ENCODE measurements at places on chromosomes 7 and 10.

DNA sequence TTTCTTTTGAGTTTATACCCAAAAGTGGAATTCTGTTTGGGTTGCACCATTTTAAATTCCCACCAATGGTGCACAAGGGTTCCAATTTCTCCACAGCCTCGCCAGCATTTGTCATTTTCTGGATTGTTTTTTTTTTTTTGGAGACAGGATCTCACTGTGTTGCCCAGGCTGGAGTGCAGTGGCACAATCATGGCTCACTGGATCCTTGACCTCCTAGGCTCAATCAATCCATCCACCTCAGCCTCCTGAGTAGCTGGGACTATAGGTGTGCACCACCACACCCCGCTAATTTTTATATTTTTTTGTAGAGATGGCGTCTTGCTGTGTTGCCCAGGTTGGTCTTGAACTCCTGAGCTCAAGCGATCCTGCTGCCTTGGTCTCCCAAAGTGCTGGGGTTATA is 46.6 kb downstream of the CUX1 start:
- no peak for DNase-seq

DNA sequence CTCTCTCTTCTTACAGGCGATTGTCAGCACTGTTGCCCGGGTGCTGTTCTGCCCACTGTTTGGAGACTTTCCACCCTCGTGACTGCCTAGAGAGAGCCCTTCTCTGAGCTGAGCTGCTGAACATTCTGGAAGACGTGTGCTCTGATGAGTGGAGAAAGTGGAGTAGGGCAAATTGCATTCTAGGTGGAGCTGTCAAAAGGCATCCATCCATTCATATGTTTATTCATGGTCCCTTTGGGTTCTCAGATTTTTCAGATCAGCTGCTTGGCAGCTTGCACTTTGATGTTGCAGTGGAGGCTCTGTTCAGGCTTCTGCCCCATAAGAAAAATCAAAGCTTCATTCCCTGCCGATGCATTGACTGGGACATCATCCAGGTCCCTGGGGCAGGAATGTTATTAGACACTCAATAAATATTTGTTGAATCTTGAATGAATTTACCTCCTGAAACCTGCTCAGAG is 120.7 kb upstream of the EEPD1 start:
- no peak for DNase-seq

DNA sequence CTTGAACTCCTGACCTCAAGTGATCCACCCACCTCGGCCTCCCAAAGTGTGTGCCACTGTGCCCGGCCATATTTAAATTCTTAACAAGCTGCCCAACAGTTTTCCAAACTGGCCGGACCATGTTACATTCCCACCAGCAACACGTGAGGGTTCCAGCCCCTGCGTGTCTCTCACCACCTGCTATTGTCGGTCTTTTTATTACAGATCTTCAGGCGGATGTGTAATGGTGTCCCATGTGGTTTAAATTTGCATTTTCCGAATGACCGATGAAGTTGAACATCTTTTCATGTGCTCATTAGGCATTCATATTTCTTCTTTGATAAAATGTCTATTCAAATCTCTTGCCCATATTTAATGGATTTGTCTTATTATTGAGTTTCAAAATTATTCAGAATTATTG is 11.5 kb downstream of the ELFN1 start:
- no peak for DNase-seq

- no peak for DNase-seq
Measured at GRCh38 chr7:67523713-67524112, 527.1 kb downstream of the TYW1 start.

- no peak for DNase-seq
Measured at GRCh38 chr7:75611557-75612178, 119.5 kb downstream of the SPDYE5 start.

- no peak for DNase-seq
Measured at GRCh38 chr7:4028221-4028620, 653.9 kb upstream of the FOXK1 start.

All from activated T-cell treated with anti-CD3 and anti-CD28 coated beads, Interleukin-2, amount 50 U/mL, for 48 hours (primary cell).